ENCODE measurements at places on chromosomes 12 and 14.

DNA sequence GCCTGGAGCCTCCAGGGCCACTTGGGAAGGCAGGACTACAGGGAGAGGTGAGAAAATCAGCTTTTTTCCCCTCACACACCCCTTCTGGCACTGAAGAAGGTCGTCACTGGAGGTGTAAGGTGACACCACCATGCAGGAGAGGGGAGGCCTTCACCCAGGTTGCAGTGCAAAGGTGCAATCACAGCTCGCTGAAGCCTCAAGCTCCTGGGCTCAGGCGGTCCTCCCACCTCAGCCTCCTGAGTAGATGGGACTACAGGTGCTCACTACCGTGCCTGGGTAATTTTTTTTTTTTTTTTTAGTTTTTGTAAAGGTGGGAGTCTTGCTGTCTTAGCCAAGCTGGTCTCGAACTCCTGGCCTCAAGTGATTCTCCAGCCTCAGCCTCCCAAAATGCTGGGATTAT lies 93.6 kb downstream of the TNFAIP2 start:
- DNase-seq: no peak

- DNase-seq: peak; percentile 97
These were observed at the start of gene FERMT2 for GRCh38 chr14:52950898-52951680. TSS of gene FERMT2 (minus strand) at chr14:52951050. CDS start at chr14:52950568, 482 bp downstream.

- DNase-seq: no peak
These were observed 21.1 kb downstream of the SOAT2 start for GRCh38 chr12:53124352-53124723.

GRCh38 chr12:75923964-75924666 lies 107.5 kb downstream of the PHLDA1 start:
- no peak for DNase-seq

DNA sequence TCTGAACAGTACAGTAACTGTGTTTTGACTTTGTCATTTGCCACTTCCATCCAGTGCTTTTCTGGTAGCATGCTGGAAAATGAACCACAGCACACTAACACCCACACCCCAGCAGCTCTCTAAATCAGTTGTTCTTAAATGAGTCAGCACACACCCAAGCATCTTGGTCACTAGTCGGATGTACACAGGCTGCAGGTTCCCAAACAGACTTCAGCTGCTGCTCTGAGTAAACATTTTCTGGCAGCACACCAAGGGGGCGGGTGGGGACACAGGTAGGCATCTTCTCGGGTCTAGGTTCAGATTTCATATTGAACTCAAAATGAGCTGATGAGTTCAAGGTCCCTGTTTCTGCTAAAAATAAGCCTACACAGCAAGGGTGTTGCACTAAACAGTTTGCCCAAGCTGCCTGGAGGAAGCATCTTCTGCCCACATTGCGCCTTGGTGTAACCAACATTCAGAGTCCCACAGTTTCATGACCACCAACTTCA lies 39.8 kb downstream of the IFNG start:
- no peak for DNase-seq

GRCh38 chr14:96576359-96576758 lies 74.2 kb downstream of the PAPOLA start:
- DNase-seq: no peak

- DNase-seq: peak; percentile 18
These were observed 58.7 kb downstream of the DRAM1 start for GRCh38 chr12:101935890-101936746.

DNA sequence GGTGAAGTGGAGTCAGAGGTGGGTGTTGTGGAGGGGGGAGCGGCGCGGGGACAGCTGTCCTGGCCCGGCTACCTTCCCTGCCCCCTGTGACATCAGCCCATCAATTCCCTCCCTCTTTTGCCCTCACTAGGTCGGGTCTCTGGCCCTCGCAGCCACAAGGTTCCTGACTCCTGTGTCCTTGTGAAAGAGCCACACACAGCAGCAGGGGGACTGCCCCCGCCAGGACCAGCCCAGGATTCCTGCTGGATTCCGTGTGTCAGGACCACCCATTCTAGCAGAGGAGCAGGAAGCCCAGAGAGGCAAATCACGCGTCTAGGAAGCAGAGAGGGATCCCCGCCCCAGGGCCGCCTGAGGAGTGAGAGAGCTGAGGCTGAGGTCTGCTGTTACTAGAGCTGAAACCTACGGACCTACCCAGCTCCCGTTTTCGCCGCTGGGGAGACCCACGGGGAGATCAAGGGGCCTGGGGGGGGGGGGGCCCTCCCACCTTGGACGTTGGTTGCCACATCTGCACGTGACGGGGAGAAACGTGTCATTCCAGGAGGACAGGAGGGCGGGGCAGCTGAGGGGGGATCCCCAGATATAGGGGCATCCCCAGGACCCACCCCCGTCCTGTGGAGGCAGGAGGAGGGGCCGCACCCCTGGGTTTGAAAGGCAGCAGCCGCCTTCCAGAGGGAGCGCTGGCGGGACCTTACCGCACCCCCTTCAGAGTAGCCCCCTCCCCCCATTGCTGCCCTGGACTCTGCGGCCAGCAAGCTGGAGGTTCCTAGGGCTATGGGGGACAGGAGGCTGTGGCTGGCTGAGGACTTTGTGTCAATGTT lies 12.5 kb upstream of the INF2 start:
- DNase-seq: peak; percentile 45

GRCh38 chr12:111645433-111645832 lies 40.3 kb downstream of the BRAP start:
- peak; percentile 64 for DNase-seq
